H54 (cell line): ENCODE measurements at places on chromosomes 6 and 20.
A peak's percentile ranks its signal among the peaks of the same experiment; 100 is the strongest.

- no peak for DNase-seq
Observed at GRCh38 chr20:24131281-24131680, 142.7 kb upstream of the GGTLC1 start.

- DNase-seq = no peak
Observed at GRCh38 chr6:107576852-107577251, 86.9 kb downstream of the SOBP start.

DNA sequence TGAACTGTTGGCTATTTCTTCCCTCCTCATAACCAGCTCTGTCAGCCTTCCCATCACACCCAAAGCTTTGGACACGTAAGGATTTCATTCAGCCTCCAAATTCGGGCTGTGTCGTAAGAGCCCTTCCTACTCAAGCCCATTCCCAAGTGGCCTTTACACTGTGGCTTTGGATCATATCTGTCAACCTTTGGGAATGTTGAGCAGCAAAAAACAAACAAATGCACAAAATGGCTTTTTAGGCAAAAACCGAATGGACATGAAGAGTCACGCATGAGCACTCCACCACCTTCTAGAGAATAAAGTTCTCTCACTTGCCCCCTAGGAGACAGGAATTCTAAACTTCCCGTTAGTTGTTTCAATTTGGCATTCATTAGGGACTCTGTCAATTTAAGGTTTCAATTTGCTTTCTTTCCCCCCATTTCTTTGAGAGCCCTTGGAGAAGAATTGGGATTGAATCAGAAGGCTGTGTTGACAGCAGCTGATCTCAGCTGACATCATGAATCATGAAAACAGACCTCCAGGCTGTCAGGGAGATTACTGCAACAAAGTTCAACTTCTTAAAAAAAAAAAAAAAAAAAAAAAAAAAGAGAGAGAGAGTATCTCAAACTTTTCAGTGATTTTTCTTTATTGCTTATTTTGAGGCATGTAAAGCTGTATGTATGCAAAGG lies 110.3 kb downstream of the BCAS1 start:
- no peak for DNase-seq

GRCh38 chr6:72296375-72296774 lies 325.5 kb upstream of the KCNQ5 start:
- DNase-seq = no peak

GRCh38 chr6:129817821-129818220 lies 43.3 kb downstream of the TMEM244 start:
- no peak for DNase-seq

GRCh38 chr20:51579137-51579536 lies 36.6 kb upstream of the NFATC2 start:
- DNase-seq = peak; percentile 89

DNA sequence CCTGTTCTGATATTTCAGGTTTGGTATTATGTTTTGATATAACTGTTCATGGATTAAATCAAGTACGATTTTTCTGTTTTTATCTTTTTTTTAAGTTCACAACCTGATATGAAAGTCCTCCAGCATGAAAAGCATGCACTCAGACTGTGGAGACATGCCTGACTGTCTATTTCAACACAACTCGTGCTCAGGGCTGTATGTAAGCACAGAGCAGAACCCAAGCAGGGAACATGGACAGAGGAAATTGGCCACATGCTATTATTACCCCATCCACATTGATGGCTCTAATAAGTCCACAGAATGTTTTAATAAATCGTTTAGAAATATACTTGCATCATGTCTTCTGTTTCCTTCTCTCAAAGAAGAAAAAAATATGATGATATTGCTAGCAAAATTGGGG lies 730.4 kb downstream of the C6orf118 start:
- no peak for DNase-seq

GRCh38 chr6:34132486-34133185 lies 13.3 kb downstream of the GRM4 start:
- peak; percentile 52 for DNase-seq

GRCh38 chr6:147287869-147288271 lies 83.7 kb downstream of the STXBP5 start:
- DNase-seq = peak; percentile 15

- no peak for DNase-seq
Observed at GRCh38 chr6:90596967-90597539, 10.2 kb upstream of the MAP3K7 start.

GRCh38 chr20:62353289-62354030 lies 13.7 kb downstream of the LAMA5 start:
- DNase-seq = no peak

GRCh38 chr6:148578489-148578814 lies 168.4 kb upstream of the UST start:
- no peak for DNase-seq

GRCh38 chr6:47131773-47132172 lies 89.6 kb upstream of the ADGRF1 start:
- DNase-seq = no peak

- no peak for DNase-seq
Observed at GRCh38 chr20:6679086-6679485, 88.4 kb upstream of the BMP2 start.

DNA sequence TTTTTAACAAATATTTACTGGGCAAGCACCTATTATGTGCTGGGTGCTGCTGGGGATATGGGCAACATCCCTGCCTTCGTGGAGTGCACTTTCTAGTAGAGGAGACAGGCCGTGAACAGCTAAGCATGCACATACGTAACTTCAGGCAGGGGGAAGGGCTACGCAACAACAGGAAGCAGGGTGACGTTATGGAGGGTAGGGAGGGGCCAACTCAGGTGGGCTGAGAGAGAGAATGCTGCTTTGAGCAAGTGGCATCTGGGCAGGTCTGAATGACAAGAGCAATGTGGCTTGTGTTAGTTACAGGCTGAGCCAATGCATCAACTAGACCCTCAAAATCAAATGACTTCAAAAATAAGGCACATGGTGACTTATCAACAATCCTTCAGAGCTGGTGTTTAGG lies 112.1 kb downstream of the CDC5L start:
- no peak for DNase-seq

GRCh38 chr6:111566873-111567517 lies 38.7 kb downstream of the TRAF3IP2 start:
- no peak for DNase-seq

DNA sequence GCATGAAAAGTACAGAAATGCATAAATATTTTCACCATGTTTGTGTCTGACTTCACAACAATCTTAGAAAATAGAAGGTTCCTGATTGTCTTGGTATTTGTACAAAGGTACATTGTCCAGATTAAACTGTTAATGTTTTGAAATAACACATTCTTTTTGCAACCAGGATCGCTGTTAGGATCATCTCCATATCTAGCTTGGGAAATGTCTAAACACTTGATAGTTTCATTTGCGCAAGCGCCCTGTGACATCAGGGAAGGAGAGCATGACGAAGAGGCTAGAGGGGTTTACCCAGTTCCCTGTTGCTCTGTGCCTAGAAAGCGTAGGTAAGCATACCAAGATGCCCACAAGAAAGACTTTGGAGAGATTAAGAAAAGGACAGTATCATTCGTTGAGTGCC lies 19.4 kb downstream of the ALDH8A1 start:
- DNase-seq = no peak

DNA sequence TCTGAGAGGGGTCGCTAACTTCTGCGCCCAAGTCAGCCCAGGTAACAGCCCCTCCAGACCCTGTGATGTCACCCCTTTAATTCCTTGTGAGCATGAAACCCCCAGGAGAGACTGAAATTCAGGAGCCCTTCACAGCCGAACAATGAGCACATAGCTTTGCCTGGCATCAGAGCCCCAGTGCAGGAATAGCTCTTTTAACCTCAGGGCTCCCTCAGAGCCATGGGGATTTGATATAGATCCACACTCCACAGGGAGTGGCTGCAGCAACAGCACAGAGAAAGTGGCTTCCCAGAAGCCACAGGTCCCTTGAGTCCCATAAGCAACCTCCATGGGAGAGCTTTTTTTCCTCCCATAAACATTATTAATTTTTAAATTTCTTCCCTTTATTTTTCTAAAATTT lies 150.0 kb upstream of the MARCKS start:
- no peak for DNase-seq

GRCh38 chr20:23533161-23533560 lies 35.1 kb downstream of the CST9L start:
- DNase-seq = no peak

DNA sequence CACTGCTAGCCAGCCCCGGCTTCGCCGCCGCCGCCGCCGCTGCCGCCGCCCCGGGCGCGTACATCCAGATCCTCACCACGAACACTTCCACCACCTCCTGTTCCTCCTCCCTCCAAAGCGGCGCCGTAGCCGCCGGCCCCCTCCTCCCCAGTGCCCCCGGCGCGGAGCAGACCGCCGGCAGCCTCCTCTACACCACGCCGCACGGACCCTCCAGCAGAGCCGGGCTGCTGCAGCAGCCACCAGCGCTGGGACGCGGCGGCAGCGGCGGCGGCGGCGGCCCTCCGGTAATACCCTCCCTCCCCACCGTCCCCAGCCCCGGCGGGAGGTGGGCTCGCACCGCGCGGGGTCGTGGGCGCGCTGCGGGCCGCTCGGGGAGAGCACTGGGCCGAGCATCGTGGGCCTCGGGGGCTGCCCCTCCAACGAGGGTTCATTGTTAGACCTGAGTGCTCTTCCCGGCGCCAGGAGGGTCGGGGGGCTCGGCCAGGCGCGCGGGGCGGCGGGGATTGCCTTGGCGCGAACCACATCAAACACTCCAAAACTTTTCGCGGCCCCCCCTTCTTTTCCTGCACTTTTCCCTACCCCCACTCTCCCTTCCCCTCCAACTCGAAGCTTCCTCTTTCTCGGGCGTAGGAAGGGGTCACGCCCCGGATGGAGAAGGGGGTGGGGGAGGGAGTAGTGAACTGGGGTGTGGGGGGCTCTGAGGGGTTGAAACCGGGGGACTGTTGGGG lies 827 bp downstream of the E2F3 start:
- peak; percentile 24 for DNase-seq

DNA sequence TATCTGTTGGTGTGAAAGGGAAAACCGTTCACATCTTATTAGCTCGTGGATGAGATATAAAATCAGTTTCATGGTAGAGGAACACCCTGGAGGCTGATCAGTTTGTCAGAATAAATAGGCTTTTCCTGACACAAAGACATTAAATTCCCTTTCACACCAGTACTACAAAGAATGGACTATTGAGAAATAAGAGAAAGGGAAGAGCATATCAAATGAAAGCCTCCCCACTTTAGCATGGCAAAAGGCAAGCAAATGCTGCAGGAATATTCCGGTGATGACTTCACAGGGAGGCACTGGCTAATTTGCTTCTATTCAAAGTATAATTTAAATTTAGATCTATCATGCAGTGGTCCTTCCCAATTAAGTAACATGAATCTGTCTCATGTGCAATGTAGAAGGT lies 115.9 kb upstream of the AGPAT4 start:
- DNase-seq = no peak

- no peak for DNase-seq
Observed at GRCh38 chr6:43499028-43499815, 10.9 kb downstream of the LRRC73 start.

- DNase-seq = no peak
Observed at GRCh38 chr20:48040051-48040450, 254.8 kb upstream of the SULF2 start.

- peak; percentile 56 for DNase-seq
Observed at GRCh38 chr20:47146686-47147085, 209.8 kb downstream of the ZMYND8 start.

GRCh38 chr6:116072368-116072767 lies 11.7 kb upstream of the FRK start:
- DNase-seq = no peak

DNA sequence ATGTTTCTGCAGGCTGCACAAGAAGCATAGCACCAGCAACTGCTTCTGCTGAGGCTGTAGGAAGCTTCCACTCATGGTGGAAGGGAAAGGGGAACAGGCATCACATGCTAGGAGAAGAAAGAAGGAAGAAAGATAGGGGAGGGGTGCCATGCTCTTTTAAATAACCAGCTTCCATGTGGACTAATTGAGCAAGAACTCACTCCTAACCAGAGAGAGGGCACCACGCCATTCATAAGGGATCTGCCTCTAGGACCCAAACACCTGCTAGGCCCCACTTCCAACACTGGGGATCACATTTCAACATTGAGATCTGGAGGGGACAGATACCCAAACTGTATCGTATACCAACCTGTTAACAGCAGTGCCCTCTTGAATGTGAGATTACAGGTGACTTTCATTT lies 46.9 kb upstream of the ARMC2 start:
- DNase-seq = no peak

GRCh38 chr6:37368961-37369320 lies 15.2 kb downstream of the RNF8 start:
- DNase-seq = no peak

GRCh38 chr6:129206821-129207220 lies 323.9 kb downstream of the LAMA2 start:
- no peak for DNase-seq

DNA sequence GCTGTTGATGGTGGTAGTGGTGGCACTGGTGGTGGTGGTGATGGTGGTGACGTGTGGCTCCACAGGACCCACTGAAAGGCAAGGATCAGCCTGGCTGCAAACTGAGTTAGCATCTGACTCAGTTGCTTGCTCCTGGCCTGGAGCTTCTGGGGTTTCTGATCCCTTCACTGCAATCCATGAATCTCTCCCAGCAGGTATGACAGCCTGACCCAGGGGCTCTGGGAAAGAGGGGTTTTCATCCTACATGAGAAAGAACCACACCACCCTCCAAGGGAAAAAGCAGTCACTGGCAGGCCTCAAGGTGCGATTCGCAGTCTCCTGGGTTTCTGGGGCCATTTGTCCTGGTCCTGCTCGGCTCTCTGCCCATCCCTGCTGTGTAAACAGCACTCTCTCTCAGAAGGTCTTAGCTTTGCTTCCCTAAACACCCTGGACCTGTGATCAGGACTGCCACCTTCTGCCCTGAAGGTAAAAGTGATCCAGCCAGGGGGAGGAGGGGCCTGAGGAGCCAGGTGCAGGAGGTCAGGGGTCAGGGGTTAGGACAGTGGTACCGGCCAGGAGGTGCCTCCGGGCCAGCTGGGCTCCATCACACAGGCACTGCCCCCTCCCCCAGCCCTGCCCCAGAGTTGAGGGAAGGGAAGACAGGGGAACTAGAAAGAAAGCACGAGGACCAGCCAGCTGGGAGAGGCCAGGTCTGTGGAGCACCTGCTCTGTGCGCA lies 152.0 kb downstream of the BMP7 start:
- no peak for DNase-seq

- DNase-seq = no peak
Observed at GRCh38 chr6:111710439-111710838, 104.8 kb upstream of the TRAF3IP2 start.

DNA sequence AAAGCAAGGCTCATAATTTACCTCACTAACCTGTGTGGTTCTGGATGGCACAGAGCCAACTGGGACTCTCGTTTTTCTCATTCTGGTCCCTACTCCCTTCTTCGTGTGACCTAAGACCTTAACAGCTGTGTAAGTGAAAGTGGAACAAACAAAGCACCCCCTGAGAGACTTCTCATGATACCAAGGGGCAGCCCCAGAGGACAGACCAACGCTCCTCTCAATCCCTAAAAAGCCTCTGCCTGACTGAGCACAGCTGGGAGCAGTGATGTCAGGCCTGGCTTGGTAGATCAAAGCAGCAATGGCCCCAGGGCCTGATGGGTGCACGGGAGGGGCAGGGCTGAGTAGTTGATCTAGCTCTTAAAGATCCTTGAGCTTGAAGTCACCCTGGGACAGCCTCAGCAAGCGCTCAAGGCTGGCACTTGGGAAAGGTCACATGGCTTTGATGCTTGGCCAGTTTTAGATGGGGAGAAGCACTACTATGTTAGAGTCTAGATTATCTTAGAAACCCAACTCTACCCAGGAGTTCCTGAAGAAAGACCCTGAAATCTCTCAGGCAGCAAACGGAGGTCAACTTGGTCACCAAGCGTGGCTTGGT lies 16.2 kb upstream of the TGM2 start:
- DNase-seq = no peak
